ENCODE measurements at places on chromosomes 1 and 21.

- DNase-seq, result no peak
Measured at GRCh38 chr1:67662884-67663283, 22.1 kb upstream of the GADD45A start.

DNA sequence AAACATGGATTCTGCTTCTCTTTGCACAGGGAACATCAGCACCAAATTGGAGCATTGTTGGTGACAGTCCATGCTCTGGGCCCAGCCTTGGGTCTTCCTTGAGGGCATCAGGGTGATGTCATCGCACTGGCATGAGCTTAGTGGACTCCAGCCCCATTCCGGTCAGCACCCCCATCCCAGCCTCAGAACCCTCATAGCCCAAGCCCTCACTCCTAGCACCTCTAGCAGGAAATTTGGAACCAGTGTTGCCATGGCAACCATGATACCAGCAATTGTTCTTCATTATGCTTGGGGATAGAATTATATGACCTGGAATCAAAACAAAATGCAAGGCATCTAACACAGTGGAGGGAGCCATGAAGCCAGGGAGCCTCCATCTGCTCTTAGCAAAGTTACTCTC, 83.1 kb downstream of the VWA5B1 start:
- no peak for DNase-seq

DNA sequence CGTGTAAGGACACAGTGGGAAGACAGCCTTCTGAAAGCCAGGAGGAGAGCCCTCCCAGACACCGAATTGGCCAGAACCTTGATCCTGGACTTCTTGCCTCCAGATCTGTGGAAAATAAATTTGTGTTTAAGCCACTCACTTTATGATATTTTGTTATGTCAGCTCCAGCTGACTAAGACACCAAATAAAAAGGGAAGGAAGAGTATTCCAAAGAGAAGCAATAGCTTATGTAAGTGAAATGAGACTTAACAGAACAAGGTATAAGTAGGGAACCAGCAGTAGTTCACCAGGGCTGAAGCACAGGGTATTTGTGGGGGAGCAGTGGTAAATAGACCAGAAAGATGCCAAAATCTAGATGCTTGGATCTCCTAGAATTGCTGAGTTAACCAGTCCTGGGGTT, 94.2 kb upstream of the WLS start:
- no peak for DNase-seq

GRCh38 chr1:79845936-79846335, 839.4 kb upstream of the ADGRL4 start:
- DNase-seq, result no peak

- peak; percentile 57 for DNase-seq
Measured at GRCh38 chr1:181149326-181150125, 61.0 kb downstream of the IER5 start.

- DNase-seq, result no peak
Measured at GRCh38 chr21:46604975-46605766, at the start of gene S100B. S100B (minus strand) TSS chr21:46605082; CDS start chr21:46602415, 2,667 bp downstream.

- no peak for DNase-seq
Measured at GRCh38 chr1:19057784-19058475, 101.5 kb upstream of the IFFO2 start.

DNA sequence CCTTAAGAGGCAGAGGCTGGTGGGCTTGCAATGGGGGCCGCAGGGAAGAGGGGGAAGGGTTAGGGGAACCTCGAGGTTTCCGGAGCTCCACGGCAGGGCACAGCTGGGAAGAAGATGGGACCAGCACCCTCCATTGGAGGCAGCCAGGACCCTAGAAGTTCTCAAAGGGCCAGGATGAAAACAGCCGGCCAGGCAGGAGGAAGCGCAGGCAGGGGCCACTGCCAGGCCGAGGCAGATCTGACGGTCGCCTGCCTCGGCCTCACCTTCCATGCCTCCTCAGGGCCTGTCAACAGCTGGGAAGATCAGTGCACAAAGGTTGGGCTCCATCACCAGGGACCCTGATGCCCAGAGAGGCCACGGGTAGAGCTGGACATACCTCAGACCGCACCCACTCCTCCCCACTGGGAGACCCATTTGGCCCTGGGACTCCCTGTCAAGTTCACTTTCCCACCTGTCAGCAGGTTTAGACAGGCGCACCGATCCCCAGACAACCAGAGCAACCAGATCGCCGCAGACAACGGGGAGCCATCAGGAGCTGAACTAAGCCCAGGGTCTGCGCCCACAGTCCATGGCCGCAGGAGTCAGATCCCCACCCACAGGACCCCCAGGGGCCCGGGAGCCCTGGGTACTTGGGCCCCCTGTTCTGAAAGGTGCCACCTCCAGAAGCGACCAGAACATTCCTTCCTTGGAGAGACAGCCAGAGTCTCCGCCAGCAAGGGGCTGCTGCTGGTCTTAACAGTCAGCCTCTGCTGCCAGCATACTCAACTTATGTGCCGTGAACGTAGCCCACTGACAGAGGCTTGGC, 2.2 kb downstream of the SLC19A1 start:
- DNase-seq, result no peak

DNA sequence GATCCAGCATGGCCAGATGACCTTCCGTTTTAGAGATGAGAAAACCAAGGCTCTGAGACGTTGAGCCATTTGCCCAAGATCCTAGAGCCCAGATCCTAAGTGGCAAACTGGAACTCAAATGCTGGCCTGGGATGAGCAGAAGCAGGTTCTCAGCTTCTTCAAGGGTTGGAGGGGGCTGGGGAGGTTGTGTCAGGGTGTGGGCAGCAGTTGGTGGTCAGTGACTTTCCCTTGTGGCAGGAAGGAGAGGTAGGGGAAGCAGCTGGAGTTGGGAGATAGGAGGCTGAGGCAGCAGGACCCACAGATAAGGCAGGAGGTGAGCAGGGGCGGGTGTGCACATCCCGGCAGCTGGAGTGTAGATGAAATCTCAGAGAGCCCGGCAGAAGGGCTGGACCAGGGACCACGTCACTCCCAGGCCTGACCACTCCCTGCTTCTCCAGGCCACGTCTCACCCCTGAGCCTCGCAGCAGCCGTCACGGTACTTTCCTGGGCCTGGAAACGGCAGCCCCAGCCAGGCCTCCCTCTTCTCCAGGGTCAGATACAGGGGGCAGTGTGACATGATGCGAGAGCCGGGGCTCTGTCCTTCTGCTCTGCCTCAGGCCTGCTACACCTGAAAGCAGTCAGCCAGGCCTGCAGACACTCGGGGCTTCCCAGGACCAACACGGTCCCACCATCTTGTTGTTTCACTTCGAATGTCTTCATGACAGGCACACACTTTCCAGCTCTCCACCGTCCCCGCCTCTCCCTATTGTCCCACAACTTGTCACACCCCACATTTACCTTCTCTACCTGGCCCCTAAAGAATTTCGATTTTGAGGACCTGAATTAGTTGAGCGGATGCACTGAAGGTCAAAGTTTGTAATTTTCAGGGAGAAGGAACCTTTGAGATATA, 11.5 kb upstream of the LAPTM5 start:
- no peak for DNase-seq

- DNase-seq, result no peak
Measured at GRCh38 chr1:64398936-64399335, 71.0 kb upstream of the CACHD1 start.

- DNase-seq, result no peak
Measured at GRCh38 chr21:20856926-20857325, 141.3 kb upstream of the NCAM2 start.

DNA sequence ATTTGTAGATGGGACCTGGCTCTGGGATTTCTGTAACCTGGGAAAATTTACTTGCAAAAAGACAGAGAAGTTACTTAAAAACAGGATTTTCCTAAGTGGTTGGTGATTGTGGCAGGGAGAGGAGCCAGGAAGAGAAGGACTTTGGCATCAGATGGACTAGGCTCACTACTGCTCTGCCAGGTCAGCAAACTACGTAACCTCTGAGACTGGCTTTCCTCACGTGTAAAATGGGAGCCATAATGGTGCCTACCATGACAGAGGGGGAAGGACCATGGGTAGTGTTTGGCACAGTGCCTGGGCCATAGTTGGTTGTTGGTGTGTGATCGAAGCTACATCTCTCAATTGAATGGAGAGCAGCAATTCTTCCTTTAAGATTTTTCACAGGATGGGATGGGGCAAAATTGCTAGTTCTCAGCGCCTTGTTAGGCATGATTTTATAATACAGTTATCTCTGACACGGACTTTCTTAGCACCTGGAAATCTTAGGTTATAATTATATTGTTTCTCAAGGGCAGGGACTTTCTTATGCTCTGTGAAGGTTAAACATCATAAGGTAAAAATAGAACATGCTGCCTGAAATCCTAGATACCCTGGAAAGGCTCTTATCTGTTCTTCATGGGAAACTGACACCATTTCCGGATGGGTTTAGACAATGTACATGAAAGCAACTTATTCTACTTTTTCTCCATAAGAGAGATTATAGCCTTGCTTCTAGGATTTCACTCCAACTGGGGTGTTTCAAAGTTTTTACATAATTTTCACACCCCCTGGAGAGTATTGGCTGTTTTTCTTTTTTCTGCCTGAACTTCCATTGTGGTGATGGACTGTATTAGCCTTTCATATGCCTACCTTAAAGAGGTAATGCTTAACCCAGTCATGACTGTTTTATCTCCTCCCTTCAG, 10.9 kb downstream of the ROR1 start:
- no peak for DNase-seq

- peak; percentile 61 for DNase-seq
Measured at GRCh38 chr1:18951818-18952391, 4.6 kb downstream of the IFFO2 start.

DNA sequence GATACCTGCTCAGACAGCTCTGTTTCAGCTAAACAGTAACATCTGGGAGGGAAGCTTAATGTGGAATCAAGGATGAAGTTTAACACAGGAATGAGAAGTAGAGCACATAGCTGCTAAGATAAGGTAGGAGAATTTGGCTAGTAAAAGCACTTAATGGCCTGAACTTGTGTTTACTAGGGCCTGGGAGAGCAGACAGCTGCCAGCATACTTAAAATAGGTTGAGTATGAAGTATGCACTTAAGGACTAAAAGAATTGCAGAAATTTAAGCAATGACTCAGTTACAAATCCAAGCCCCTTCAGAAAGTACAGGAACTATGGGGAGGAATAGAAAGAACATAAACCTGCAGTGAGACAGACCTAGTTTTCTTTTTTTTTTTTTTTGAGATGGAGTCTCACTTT, 53.0 kb downstream of the BACH1 start:
- DNase-seq, result no peak

DNA sequence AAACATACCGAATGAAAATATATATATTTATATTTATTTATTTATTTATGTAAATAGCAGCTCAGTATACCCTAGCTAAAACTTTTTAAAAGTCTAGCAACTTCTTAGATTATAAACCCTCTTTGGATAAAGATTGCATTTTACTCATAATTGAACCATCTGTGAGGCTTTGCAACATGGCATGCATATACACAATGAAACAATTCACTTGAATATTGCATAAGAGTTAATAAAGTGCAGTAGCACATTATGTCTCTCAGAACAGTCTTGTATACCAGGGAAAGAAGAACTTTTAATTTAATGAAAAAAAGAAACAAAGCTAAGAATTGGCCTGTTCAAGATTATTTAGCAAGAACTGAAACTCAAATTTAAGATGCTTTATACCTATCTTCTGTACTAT, 1363.9 kb upstream of the ADGRL2 start:
- no peak for DNase-seq

DNA sequence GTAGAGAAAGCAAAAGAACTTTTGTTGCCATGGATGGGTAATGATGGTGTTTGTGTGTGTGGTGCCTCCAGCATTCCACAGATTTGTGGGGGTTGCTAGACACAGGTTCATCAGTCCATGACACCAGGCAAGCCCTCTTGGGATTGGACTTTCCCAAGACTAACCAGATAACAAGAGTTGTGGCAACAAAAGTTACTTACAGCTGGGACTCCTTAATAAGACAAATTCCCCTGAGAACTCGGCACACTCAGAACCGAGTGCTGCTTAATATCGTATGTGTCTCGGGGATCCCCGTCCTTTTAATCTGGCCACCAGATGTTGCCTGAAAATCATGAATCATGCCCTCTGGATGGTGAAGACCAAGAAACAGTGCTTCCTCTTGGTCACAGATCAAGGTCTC, 193.3 kb downstream of the AJAP1 start:
- DNase-seq, result no peak

- DNase-seq, result no peak
Measured at GRCh38 chr1:39666772-39667171, 5.1 kb downstream of the NT5C1A start.

DNA sequence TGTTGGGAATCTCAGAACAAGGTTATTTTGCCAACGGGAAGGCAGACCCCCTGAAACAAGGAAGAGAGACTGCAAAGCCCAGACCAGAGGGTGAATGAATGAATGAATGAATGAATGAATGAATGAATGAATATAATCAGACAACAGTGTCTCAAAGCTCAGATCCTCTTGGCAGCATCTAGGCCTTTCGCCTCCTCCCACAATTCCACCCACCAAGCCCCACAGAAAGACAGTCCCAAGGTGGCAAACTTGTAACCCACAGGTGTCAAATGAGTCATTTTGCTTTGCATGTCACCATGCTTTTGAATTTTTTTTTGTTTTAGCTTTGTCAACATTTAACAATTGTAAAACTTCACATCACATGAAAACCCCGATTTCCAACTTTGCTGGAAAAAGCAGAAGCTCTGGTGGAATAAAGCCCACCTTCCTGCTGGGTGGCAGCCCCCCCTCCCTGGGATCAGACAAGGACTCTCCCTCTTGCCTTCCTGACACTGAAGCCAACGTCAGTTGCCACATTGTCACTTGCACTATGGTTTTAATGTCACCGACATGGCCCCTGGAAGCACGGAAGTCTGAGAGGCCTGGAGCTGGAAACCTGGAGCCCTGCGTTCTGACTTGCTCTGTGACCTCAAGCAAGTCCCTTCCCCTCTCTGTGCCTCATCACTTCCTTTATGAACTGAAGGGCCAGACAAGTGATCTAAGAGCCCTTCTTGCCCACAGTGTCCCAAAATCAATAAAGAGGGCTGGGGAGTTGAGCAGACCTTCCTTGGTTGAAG, 134.6 kb upstream of the RUNX3 start:
- peak; percentile 40 for DNase-seq

DNA sequence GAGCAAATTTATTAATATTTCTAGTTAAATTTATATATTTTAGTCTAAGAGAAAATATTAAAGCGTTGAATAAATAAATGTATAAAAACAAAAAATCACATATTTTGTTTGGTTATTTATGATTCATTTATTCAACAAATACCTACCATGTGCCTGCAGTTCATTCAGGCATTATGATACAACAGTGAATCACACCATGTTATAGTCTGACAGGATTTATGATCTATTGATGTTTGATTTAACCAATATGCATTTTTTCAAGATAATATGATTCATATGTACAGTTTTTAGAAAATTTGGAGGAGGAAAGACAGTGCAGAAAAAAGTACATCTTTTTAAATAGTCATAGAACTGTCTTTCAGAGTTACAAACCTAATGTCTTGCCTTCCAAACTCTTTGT, 7.4 kb upstream of the TRIM58 start:
- DNase-seq, result no peak

GRCh38 chr1:78471890-78472620, 18.7 kb upstream of the PTGFR start:
- no peak for DNase-seq

GRCh38 chr1:35748326-35748725, 21.5 kb downstream of the CLSPN start:
- no peak for DNase-seq

DNA sequence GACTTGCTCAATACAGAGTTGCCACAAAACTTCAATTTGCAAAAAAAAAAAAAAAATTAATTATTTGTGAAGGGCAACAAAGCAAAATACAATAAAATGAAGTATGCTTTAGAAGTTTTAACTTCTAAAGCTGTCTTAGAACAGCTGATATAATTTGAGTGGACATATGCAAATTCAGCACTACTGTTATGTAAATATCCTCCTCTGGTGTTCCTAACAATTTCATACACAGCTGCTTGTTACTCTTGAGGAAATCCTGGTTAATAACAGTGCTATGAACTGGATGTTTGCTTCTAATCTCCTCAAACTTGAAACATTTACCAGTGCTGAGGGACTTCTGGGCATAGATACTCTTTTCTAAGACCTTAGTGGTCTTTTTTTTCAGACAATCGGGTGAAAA, 69.6 kb upstream of the COL24A1 start:
- no peak for DNase-seq

Measured in stimulated activated CD8-positive, alpha-beta memory T cell treated with anti-CD3 and anti-CD28 coated beads, Interleukin-4, amount 100 ng/mL, for 4 hours (primary cell).